PC-9 (cell line): ENCODE measurements at places on chromosomes 5 and 9. TPM values are rescaled to one million over a fixed set of nuclear protein-coding genes. Genes with fewer than 3 reads are reported as not detected.

The NUDT12 gene
- 12.9 and 13.3 TPM in 2 replicates for total RNA-seq

The AQP7 gene
- 0.59 TPM in 1 of 2 replicates, not detected in the other for total RNA-seq

The DOCK2 gene
- total RNA-seq = 0.18 and 0.41 TPM in 2 replicates

The IL4 gene
- not detected in 2 replicates for total RNA-seq

The FBLL1 gene
- total RNA-seq = not detected in 2 replicates

The PLCXD3 gene
- 0.11 and 0.18 TPM in 2 replicates for total RNA-seq

The AGXT2 gene
- not detected in 2 replicates for total RNA-seq

The BHMT2 gene
- not detected in 2 replicates for total RNA-seq

The ARHGEF39 gene
- total RNA-seq = 13.5 and 15.6 TPM in 2 replicates

The HAVCR2 gene
- 0.25 TPM in 1 of 2 replicates, not detected in the other for total RNA-seq

The WASHC1 gene
- 19.0 and 26.1 TPM in 2 replicates for total RNA-seq

DNA sequence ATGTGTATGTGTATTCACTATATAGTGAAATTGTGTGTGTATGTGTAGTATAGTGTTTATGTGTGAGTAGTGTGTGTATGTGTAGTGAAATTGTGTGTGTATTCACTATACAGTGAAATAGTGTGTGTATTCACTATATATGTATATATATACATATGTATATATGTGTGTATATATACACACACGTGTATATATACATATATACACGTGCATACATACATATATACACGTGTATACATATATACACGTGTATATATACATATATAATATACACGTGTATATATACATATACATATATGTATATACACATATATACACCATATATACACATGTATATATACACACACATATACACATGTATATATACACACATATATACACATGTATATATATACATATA, 403.6 kb upstream of the TUSC1 start:
- DNase-seq = no peak

GRCh38 chr5:121462441-121462840, 389.2 kb upstream of the FTMT start:
- no peak for DNase-seq

GRCh38 chr5:151751593-151751992, 6.8 kb downstream of the ATOX1 start:
- DNase-seq = no peak

GRCh38 chr5:151670083-151670686, 16.5 kb downstream of the SPARC start:
- no peak for DNase-seq

DNA sequence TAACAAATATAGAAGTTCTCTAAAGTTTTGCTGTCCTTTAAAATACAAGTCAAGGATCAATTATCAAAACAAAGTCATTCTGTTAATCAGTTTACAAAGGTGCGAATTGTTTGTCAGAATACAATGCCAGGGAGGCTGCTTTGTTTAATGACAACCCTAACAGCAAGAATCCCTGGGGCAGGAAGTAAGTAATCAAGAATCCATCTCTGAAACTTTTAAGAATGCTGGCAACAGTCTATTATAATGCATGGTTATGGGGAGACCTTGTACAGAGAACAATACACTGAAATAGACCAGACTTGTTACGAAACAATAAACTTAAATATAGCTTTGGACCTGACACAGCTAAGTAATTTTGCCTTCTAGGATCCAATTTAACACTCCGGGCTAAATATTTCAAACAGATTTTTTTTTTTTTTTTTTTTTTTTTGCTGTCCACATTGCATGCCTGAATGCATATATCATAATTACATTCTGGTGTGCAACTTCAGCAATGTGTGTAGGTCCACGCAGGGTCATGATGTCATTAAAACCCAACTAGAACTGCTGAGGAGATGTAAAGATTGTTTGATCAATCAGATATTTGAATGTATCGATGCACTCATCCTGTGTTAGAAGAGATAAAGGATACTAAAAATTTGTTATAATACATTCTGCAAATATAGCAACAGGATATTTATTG, 421.3 kb downstream of the CETN3 start:
- no peak for DNase-seq

DNA sequence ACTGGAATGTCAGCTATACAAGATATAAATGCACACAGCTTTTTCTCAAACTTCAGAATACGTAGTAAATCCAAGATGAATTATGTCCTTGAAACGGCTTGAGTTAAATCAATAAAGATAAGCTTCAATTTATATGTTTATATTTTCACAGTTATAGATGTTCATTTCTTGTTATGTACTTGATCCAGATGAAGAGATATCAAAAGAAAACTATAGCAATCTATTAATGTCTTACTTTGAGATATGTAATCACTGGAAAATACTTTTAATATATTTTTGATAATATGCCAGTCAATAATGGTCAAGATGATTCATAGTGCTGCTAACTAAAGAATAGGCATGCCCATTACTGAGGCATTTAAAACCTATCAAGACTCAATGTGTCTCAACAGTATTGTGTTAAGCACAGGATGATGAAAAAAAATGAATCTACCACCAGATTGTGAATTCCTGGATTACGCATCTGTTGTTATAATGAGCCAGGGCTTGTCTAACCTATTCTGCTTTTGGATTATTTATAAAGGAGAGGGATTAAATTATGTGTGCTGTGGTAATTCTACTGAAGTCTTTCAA, 372.6 kb upstream of the PRR16 start:
- no peak for DNase-seq

GRCh38 chr5:142966121-142966420, 195.9 kb downstream of the ARHGAP26 start:
- DNase-seq = no peak

- no peak for DNase-seq
These were observed 38.5 kb upstream of the ADAMTS16 start for GRCh38 chr5:5101676-5102075.

- DNase-seq = no peak
These were observed 161.9 kb downstream of the ALDH1A1 start for GRCh38 chr9:72790989-72791388.

- DNase-seq = no peak
These were observed 185.9 kb downstream of the DMRT2 start for GRCh38 chr9:1236061-1236460.

DNA sequence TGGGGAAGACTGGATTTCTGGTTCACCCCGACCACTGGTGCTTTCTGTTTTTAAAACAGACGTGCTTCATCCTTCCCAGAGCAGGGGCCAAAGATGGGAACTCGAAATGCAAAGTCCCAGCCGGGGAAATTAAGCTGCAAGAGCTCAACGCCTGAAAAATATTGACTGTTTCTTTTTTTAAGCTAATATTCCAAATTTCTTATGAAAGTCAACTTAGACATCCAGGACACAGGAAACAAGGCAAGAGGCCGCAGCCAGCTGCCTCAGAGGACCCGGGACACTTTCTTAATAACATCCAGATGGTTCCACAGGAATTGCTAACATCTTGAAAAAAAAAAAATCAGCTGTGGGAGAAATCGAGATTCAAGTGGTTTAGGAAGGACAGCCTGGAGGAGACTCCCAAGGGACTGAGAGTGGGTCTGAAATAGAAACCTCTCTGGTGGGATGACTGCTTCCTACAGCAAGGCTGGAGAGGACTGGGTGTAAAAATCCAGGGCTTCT, 144.9 kb downstream of the FGF1 start:
- DNase-seq = no peak

DNA sequence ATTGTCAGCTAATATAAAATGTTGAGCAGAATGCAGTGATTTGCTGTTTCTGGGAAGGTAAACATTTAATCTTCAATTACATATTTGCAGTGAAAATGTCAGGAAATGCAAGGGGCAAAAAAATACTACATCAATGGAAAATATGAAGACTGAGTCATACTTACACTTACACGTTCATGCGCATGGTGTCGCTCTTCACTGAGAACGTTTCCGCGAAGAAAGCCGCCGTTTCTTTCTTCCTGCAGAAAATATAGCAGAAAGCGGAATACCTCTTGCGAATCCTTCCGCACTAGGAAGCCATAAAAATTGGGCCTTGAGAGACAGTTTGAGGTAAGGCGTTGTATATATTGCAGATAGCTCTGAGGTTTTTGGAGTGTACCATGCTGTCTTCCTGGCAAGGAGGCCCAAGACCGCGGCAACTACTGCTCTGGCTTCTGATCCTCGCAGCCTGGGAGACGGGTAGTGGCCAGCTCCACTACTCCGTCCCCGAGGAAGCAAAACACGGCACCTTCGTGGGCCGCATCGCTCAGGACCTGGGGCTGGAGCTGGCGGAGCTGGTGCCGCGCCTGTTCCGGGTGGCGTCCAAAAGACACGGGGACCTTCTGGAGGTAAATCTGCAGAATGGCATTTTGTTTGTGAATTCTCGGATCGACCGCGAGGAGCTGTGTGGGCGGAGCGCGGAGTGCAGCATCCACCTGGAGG, at the start of gene PCDHA13:
PCDHA13 (plus strand) TSS at position 236 of the 702 bp plus-strand sequence; CDS start at position 381, 145 bp downstream.
- no peak for DNase-seq

DNA sequence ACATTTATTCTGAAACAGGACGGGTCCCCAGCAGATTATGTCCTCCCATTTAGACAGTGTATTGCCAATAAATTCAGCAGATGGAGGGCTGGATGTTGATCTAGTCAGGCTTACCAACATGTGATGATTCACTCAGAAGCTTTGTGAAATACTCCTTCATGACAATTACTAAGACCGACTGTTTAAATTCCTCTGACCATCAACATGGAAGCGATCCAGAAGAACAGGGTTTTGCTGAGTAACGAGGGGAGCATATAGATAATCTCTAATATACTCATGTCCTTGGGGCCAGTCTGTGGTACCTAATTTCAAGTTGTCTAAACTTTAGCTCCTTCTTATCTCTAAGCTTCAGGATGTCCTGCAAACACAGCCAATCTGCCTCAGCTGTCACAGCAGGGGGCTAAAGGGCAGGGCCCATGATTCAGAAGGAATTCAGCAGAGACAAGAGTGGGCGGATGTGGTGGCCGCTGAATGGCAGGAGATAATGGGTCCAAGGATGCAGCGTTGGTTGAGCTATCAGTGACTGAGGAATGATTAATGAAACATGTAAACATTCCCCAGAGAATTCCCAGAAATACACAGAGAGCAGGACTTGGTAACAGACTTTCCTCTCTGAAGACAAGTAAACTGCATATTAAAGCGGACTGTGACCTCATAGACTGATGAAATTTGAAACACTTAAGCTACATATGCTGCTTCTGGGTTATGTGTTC, 109.4 kb downstream of the ANKRD55 start:
- DNase-seq = peak; percentile 88

DNA sequence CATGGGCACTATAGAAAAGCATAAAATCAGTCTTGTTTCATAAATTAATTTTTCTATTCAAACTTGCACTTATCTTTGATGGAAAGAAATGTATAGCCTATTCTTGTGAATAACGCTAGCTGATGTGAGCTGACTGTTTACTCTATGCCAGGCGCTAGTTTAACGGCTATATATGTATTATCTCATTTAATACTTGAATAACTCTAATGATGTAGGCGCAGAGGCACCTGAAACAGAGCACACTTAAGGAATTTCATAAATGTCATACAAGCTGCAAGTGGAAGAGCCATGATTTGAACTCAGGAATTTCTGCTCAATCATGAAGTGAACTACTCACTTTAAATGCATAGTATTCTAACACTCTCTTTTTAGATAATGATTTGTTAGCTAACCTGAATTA, 551.8 kb downstream of the PDE4D start:
- DNase-seq = no peak

- peak; percentile 20 for DNase-seq
These were observed 55.9 kb downstream of the OTULIN start for GRCh38 chr5:14720236-14720923.

GRCh38 chr5:74056107-74056788, 430.3 kb downstream of the ARHGEF28 start:
- no peak for DNase-seq

GRCh38 chr5:53479590-53480415, 626 bp upstream of the FST start:
- no peak for DNase-seq

DNA sequence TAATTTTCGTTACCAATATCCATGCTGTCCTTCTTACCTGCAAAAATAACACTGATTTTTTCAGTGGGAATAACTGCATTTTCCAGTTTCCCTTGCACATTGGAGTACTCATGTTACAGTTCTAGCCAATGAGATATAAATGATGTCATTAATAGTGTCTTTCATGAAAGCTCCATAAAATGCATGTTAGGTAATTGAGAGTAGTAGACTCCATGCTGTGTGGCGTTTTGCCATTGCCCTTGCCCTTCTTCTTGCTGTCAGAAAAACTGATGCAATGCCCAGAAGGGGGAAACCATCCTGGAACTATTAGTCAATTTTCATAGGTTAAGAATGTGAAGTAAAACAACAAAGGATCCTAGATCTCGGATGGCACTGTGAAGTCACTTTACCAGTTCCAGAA, 1765.3 kb downstream of the EFNA5 start:
- peak; percentile 34 for DNase-seq

- no peak for DNase-seq
These were observed 1.4 kb downstream of the RPS6 start for GRCh38 chr9:19378647-19379046.

DNA sequence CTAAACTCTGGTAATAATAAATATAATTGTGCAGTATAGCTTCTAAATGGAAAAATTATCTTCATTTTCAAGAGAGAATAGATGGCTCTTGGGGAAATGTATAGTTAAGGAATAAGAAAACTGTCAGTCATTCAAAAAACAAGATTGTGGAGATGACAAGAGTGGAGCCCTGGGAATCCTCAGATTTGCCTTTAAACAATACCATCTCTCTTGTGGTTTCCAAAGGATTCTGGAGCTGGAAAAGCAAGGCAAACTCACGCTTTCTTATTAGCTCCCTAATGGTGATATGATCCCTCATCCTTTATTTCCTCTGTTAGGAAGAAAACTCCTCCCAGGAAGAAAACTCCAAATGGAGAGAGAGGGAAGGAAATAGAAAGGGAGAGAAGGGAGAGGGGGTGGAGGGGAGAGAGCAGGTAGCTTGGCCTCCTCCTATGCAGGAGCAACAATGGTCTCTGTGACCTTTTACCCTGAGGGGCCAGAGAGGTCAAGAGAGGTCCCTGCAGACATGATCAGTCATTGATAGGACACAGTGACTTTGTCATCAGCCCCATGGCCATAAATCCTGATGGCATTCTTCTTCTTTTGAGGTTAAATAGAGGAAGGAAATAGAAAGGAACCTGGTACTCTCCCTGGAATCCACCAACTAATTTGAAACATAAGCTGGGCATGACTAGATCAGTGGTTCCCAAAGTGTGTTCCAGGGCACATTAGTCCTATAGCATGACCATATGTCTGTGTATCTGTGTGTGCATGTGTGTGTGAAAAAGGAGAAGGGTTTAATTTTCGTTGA, 312.2 kb downstream of the ARRDC3 start:
- DNase-seq = no peak

DNA sequence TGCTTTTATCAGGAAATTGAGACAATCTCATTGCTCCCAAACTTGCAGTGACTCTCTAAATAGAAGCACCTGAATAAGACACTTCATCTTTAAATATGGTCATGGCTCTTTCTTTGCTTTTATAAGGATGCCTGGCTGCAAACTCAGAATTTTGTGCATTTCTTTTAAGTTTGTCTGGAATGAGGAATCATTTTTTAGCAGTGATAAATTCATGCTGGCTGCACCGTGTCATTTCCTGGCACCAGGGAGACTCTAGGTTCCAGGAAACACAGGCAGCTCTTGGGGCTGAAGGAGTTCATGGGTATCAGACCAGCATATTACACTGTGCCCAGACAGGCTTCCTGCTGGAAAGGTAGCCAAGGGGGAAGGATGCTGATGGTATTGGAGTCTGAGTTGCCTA, 109.9 kb downstream of the NUDT12 start:
- no peak for DNase-seq

GRCh38 chr9:94277885-94278536, 18.9 kb downstream of the ZNF169 start:
- DNase-seq = no peak

GRCh38 chr9:6955251-6955921, 197.6 kb downstream of the KDM4C start:
- DNase-seq = no peak
